Left ventricle myocardium superior (tissue), 1 donor: ENCODE measurements at places on chromosomes 4 and X.

- DNase-seq = no peak
Measured at GRCh38 chr4:129821963-129822362, 726.0 kb downstream of the C4orf33 start.

GRCh38 chr4:102518703-102519131, 17.6 kb downstream of the NFKB1 start:
- no peak for DNase-seq

- DNase-seq = no peak
Measured at GRCh38 chrX:107924136-107924746, 57.9 kb downstream of the TEX13B start.

- no peak for DNase-seq
Measured at GRCh38 chrX:149950681-149951080, 12.4 kb upstream of the EOLA2 start.

- no peak for DNase-seq
Measured at GRCh38 chr4:34709564-34709963, 1534.8 kb downstream of the ARAP2 start.

GRCh38 chr4:154082760-154083535, 294.1 kb upstream of the SFRP2 start:
- DNase-seq = no peak

DNA sequence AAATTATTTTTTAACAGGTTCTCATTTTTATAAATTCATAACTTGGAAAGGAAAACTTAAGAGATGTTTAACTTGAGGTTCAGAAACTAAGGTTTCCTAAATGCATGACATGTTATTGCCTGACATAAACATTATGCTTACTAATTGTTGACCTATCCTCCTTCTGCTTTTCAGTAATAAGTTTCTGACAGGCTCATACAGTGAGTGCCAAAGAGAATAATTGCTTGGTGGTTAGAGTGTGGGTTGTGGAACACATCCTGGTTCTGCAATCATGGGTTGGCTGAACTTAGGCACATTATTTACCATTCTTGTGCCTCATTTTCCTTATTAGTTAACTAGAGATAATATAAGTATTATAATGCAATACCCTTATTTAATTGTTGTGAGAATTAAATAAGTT, 56.5 kb downstream of the BMPR1B start:
- no peak for DNase-seq

DNA sequence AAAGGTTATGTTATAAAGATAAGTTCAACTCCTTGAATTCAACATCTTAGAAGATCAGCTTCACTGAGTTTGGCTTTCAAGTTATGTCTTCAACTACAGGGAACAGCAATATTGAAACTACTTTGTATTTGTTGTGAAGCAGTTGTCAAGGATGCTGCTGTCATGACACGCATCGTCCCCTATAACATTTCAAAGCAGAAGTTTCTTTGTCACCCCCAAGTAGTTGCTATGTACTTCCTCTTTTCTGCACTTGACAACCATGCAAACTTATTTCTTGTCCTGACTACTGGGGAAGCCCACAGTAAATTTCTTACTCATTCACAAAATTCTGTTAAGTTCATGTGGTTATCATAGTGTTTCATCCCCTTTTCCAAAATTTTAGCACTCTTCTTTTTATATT, 14.3 kb downstream of the ANTXR2 start:
- no peak for DNase-seq
